Activated T-cell treated with anti-CD3 and anti-CD28 coated beads for 24 hours (primary cell): ENCODE measurements at places on chromosomes 5 and 9.

DNA sequence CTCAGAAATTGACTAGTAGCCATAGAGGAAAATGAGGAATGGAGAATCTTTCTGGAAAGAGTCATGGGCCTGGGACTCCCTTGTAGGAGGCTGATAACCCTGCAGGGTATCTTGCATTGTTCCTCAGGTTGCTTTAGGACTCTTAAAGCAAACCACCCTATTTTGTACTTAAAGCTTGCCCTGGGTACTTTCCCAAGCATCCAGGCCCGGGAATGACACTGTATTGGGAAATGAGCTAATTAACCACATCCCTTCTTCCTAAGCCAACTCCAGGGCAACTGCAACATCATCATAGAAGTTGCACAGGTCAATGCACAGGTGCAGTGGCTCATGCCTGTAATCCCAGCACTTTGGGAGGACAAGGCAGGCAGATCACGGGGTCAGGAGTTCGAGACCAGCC lies 55.9 kb downstream of the UGCG start:
- DNase-seq: no peak

GRCh38 chr5:76556511-76557221 lies 66.5 kb downstream of the F2RL2 start:
- DNase-seq: no peak

DNA sequence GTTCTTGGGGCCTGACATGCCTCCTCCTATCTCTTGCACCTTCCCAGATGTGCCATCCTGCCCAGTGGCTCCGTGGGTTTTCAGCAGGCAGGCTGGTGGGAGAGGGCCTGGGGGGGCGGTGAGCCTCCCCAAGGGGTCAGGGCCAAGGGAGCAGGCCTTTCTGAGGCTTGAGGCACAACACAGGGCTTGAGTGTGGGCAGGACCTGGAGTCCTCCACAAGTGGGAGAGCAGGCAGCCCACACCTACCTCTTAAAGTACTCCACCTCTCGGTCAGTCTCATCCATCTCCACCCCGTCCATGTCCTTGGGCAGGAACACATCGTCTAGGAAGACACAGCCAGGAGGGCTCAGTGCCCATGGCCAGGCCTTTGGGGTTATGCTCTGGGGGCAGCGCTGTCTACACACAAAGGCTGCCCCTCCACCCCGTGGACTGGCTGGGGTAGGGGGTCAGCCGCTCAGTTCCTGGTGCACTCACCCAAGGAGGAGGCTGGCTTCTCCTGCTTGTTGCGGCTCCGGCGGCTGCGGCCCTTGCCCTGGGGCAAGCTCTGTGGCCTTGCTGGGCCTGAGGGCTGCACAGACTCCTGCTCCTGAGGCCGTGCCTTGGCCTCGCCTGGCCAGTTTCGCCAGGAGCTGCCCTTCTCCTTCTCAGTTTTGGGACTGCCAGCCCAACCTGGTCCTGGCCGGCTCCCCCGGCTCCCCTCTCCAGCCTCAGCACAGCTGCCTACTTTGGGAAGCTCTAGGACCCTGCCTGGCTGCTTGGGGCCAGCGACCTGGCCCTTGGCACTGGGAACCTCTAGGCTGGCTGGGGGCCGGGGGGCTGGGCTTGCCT lies 7.2 kb upstream of the DDX41 start:
- no peak for DNase-seq

- DNase-seq: no peak
These were observed 245.8 kb downstream of the TLE4 start for GRCh38 chr9:79817438-79818004.

DNA sequence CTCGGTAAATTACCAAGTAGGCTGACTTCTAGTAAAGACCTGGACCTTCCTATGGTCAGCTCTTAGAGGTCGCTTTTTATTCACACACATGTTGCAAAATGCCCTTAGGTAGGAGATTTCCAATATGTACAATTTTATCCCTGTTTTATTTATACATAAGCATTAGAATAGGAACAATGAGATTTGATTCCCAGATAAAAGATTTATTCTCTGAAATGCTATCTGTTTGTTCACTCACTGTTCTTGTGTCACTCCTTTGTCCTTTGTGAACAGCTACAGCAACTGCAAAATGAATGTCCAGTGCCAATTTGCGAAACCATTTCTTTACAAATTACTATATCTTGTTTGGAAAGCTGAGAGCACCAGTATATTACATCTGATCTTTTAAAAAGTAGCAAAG lies 991.5 kb upstream of the TYRP1 start:
- no peak for DNase-seq

- DNase-seq: no peak
These were observed 183.2 kb upstream of the TBC1D2 start for GRCh38 chr9:98438666-98439065.

- no peak for DNase-seq
These were observed 36.4 kb downstream of the GGTA1 start for GRCh38 chr9:121463026-121463807.

- DNase-seq: no peak
These were observed 933.8 kb upstream of the DMAC1 start for GRCh38 chr9:8733131-8733954.

DNA sequence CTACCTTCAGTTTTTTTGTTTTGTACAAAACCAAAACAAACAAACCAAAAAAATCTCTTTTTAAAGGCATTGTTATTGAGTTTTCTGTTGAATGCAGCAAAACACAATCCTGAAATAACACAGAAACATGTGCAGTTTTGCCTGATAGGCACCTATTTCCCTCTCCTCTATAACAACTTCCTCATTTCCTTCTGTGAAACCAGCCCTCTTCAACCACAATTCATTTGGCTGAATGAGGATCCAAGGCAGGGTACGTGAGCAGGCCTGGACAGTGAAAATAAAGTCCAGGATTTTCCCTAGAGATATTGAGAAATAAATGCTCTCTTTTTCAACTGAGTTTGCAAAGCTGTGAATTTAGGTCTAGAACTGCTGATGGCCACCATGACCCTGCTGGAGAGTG lies 134.8 kb upstream of the LARP1 start:
- DNase-seq: no peak

GRCh38 chr9:24011009-24011717 lies 185.1 kb upstream of the ELAVL2 start:
- DNase-seq: no peak

DNA sequence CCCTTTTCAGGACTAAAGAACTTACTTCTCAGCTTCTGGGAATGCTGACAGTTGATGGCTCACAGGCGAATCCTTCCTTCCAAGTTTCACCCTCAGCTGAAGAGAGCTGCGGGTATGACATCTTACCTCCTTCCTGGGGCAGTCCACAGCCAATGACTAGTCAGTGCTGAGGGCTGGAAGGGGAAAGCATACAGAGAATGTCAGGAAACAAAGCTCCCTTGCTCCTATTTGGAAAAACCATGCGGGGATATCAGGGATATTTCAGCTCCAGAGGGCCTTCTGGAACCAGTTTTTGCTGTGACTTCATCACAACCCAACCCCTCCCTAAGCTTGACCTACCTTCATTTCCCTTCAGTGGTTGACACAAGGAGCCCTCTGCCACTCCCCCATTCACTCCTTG lies 15.7 kb downstream of the FTMT start:
- no peak for DNase-seq

GRCh38 chr5:61675015-61675692 lies 343.1 kb downstream of the ZSWIM6 start:
- no peak for DNase-seq

GRCh38 chr9:69805962-69806515 lies 14.6 kb upstream of the CFAP95 start:
- no peak for DNase-seq

DNA sequence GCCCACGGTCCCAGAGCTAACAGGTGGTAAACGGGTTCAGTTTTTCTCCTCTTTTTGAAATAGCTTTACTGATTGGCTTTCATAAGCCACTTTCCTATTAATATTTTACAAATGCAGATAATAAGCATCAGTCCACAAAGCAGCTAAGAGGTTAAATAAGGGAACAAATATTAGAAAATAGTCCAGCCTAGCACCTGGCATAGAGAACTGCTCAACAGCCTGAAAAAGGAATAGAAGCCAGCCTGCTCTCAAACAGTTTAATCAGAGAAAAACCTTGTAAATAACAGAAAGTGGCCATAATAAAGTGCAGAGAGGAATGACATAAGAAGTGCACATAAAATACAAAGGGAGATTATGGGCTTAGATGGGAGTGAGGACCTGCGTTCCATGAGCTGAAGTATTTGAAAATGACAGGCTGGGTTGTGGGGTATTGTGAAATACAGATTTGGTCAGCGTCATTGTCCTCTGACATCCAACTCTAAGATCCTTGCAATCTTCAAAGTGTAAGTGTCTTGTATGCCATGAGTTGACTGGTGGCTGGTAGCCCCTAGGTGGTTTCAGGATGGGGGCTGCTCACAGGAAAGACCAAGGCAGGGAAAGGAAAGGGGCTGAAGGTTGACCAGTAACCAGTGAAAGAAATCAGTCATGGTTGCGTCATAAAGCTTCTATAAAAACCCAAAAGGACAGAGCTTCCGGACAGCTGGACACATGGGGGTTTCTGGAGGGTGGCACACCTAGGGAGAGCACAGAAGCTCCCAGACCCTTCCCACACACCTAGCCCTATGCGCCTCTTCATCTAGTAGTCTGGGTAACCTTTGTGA lies 32.4 kb downstream of the MYO10 start:
- no peak for DNase-seq

GRCh38 chr9:98254228-98255060 lies 1.0 kb downstream of the TBC1D2 start:
- DNase-seq: no peak

DNA sequence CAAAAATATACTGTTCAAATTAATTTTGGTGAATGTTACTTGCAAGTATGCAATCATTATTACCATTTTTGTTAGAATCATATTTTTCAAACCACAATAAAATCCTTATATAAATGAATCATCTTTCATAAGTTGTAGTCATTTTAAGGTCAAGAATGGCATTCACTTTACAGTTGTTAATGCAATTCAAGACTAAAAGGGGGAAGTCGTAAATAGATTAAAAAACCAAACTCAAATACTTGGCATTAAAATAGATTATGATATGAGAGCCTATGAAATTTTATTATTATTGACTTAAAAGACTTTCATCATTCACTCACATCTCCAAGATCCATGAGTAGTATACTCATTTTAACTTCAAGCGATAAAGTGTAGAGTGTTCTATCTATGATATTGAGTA lies 11.6 kb downstream of the CDH9 start:
- DNase-seq: no peak

- DNase-seq: no peak
These were observed 101.1 kb upstream of the ZNF366 start for GRCh38 chr5:72608297-72608696.

GRCh38 chr9:24439456-24439855 lies 106.2 kb downstream of the IZUMO3 start:
- DNase-seq: no peak

DNA sequence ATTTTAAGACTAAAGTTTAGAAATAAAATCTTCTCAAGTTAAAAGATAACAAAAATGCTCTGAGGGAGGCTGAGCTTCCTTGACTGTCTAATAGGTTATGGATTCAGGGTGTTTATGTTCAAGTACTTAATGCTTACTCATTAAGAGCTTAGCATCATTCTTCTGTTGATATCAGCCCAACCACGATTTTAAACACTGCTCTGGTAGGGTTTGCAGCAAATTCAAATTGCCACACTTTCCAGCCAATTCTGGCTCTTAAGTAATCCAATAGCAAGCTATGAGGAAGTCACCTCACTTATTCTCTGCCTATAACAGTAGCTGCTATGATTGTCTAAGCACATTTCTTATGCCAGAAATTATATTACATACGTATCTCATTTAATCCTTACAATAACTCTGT lies 191.0 kb upstream of the KIF2A start:
- no peak for DNase-seq

GRCh38 chr9:22030101-22030598 lies 21.0 kb upstream of the CDKN2B start:
- no peak for DNase-seq

DNA sequence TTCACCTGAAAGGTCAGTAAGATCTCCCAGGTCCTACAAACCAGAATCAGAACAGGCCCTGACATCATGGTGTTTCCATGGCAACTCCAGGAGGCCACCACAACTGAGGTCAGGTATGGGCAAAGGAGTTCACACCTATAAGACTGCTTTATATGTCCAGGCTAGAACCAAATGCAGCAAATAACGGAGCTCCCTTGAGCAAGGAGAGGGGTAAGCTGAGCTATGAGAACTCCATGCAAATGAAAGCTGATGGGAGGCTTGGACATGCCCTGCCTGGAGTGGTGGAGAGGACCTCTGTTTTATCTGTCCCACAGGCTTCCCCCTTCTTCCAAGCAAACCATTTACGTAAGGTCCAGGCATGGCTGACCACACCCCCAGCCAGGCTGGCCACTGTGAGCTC lies 207.7 kb downstream of the SPOCK1 start:
- no peak for DNase-seq

DNA sequence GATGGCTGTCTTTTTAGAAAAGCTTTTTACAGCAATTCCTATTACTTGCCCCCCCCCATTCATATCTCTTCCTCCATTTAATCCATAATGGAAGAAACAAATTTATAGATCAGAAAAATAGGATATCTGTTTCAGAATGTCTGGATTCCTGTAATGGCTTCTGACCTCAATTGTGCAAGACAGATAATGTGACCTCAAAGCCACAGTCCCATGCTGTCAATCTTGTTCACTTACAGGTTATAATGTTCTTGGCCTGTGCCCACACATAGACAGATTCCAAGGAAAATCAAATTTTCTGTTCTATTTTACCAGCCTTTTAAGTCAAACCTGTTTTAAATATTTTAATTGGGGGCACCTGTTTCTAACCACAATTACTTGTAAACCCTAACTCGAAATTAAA lies 143.4 kb downstream of the ENTREP1 start:
- DNase-seq: no peak

- no peak for DNase-seq
These were observed 85.9 kb upstream of the PARP8 start for GRCh38 chr5:50580506-50580905.

DNA sequence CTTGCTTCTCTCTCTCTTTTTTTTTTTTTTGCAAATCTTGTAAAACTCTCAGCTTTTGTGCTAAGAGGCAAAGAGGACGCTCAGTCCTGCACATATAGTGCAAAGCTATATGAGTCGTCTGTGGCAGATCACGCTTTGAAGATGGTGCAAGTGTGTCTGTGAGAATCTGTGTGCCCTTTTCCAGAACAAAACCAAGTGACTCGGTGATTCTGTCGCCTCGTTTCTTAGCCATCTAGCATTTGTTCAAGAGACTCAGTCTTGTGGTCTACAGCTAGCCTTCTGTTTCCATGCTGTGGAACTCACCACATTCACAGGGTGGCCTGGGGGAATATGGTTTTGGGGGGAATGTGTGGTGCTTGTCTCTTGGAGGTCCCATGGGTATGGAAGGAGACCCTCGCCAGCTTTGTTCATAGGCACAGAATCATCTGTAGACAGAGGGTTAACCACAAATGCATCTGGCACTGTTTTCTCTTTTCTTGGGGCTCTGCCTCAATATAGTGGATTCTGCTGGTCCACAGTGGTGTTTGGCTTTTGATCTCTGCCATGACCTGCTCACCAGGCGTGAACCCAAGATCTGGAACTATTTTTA lies 82.1 kb downstream of the C9orf152 start:
- no peak for DNase-seq

DNA sequence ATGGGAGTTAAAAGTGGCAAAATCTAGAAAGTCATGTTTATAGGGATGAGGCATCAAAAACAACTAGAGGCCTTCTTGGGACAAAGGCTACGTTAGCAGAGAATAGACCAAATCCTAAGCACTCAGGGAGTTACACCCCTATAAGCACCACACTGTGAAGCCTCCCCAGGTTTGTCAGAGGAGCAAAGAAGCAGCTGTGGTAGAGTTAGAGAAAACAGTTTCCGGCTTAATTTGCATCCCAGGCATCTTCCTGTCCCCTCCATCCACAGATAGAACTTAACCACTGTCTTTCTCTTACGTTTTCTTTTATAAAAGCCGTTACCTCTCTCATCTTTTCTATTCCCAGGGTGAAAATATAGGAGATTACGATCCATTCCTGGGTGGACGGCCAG lies 188.6 kb upstream of the KLF9 start:
- no peak for DNase-seq

GRCh38 chr5:172529896-172530295 lies 75.6 kb upstream of the SH3PXD2B start:
- DNase-seq: no peak
